ENCODE measurements at places on chromosomes 1 and 21.

- no peak for DNase-seq
These were observed 36.8 kb upstream of the DUSP10 start for GRCh38 chr1:221778535-221779142.

GRCh38 chr1:227921461-227922185, 26.1 kb downstream of the WNT9A start:
- no peak for DNase-seq

- no peak for DNase-seq
These were observed 12.6 kb upstream of the SAMD11 start for GRCh38 chr1:910881-911721.

DNA sequence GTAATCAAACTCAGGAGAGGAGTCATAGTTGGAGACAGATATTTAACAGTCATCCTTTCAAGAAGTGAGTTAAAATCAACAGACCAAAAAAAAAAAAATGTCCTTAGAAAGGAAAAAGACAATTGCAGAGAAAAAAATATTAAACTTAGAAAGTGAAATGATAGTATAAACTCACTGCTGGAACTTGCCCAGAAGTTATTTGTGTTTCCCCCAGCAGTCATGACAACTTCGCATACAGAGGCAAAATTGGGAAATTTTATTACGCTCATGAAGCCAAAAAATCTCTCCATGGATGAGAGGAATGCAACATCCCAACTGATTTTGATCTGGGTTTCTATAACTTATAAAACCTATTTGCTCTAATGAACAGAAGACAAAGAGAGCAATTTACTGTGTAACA, 198.2 kb downstream of the LRRC7 start:
- DNase-seq: no peak

DNA sequence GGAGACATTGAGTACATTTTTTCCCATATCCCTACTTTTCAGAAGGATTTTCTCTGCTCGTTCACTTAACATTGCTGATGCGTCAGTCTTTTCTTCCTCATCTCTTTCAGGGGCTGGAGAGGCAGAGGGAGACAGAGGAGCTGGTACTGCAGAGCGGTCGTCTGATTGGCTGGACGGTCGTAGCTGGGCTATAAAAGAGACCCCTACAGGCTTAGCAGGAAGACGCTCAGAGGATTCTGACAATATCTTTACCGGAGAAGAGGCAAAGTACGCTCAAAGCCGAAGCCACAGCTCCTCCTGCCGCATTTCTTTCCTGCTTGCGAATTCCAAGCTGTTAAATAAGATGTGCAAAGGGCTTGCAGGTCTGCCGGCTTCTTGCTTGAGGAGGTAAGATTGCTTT, at the start of gene RGS4:
Gene RGS4, plus strand, starts transcription at position 220 of the 400 bp plus-strand sequence. Its CDS starts 124 bp downstream, at position 344.
- peak; percentile 60 for DNase-seq

GRCh38 chr1:209805875-209806760, at the start of gene IRF6:
Gene IRF6 (minus strand): TSS chr1:209806142. CDS start chr1:209801413, 4,729 bp downstream.
- DNase-seq: no peak

- DNase-seq: no peak
These were observed 36.8 kb downstream of the RAB3GAP2 start for GRCh38 chr1:220235462-220235861.

DNA sequence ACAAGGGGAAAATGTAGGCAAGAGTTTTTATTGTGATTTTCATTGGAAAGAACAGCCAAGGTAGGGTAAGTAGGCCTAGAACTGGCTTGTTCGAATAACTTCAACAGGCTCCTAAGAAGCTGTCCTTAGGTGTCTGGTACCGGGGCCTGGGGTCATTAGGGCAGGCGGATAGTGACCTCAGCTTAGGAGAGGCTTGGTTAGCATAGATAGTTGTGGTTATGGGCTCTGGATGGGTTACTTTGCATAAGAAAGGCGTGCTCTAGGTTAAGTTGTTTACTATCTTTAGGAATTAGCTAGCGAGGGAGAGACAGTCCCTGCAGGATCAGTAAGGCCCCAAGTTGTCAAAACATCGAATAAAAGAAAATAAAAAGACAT, 20.7 kb upstream of the HPCAL4 start:
- no peak for DNase-seq

- DNase-seq: no peak
These were observed 39.5 kb upstream of the DIPK1A start for GRCh38 chr1:93000751-93001175.

- no peak for DNase-seq
These were observed 13.5 kb upstream of the SUMO3 start for GRCh38 chr21:44831227-44831860.

- no peak for DNase-seq
These were observed 273.9 kb upstream of the VAMP3 start for GRCh38 chr1:7497107-7497637.
